ENCODE measurements at places on chromosomes 7 and 10. TPM values are rescaled to one million over a fixed set of nuclear protein-coding genes. Genes with fewer than 3 reads are reported as not detected.

- H3K27me3 ChIP-seq = no peaks in the 10 kb centered on the region
- no peak overlapping the region for H3K4me3 ChIP-seq
- no peak for DNase-seq
- no peaks in the 10 kb centered on the region for H3K36me3 ChIP-seq
Measured at GRCh38 chr7:40311307-40311706, 176.5 kb downstream of the SUGCT start.

GRCh38 chr7:108805808-108806397 is 236.2 kb downstream of the DNAJB9 start:
- no peak overlapping the region for H3K27ac ChIP-seq
- no peak overlapping the region for H3K4me3 ChIP-seq

GRCh38 chr10:112948196-112948595 is 1.9 kb upstream of the TCF7L2 start:
- H3K36me3 ChIP-seq = no peaks in the 10 kb centered on the region
- 0 out of 2 replicates have a peak overlapping the region, but pooled peaks have one; percentile 30 for H3K4me3 ChIP-seq
- peaks cover 41% of the 10 kb centered on the region for H3K4me1 ChIP-seq
- DNase-seq = no peak
- H3K27me3 ChIP-seq = no peaks in the 10 kb centered on the region

GRCh38 chr10:72276421-72277339 is 3.0 kb downstream of the DDIT4 start:
- peak; percentile 39 for DNase-seq
- no peaks in the 10 kb centered on the region for H3K27me3 ChIP-seq
- peaks cover 6% of the 10 kb centered on the region for H3K36me3 ChIP-seq
- peak overlapping the region; percentile 78 for H3K27ac ChIP-seq
- H3K4me1 ChIP-seq = peaks cover 23% of the 10 kb centered on the region
- no peak overlapping the region for H3K4me3 ChIP-seq

GRCh38 chr7:147483634-147484292 is 1106.8 kb upstream of the C7orf33 start:
- H3K27ac ChIP-seq = no peak overlapping the region
- no peak overlapping the region for H3K4me3 ChIP-seq
- no peak for DNase-seq
- H3K36me3 ChIP-seq = no peaks in the 10 kb centered on the region

DNA sequence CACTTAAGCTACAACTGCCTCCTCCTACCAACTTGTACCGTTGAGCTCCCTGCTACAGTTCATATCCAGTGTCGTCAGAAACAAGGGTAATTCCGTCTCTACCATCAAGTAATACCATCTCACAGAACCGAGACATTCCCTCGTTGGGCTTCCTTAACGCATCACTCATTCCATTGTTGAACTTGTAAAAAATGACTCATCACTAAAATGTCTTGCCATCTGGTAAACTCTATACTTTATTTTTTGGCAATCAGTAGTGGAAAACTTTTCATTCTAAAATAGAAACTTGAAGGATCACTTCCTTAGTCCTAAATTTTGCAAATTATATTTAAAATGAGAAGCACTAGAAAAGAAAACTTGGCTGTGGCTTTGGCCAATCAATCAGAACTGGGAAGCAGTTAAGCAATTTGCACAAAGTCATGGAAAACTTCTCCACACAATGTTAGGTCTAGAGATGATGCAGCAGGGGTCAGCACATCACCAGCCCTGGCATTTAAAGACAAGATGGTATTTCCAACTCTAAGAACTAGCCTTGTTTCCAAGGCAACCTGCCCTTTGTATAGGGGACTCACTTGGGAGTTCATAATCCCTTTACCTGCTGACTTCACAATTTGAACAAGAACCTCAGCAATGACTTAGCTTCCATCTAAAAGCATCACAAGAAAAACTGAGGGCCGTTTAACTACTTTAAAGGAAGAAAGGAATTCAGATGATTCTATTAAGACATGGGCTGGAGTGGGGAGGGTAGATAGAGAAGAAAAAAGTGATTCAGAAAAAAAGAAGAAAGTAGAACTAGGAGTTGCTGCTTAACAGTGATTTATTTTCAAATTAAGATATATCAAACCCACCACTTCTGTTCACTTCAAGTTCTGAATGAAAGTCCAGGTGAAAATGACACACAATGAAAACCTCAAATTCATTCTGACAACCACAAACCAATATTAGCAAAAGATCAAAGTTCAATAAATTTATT is 288.1 kb downstream of the PARD3 start:
- peak; percentile 79 for DNase-seq
- no peaks in the 10 kb centered on the region for H3K36me3 ChIP-seq
- no peaks in the 10 kb centered on the region for H3K27me3 ChIP-seq
- peaks cover 24% of the 10 kb centered on the region for H3K4me1 ChIP-seq

DNA sequence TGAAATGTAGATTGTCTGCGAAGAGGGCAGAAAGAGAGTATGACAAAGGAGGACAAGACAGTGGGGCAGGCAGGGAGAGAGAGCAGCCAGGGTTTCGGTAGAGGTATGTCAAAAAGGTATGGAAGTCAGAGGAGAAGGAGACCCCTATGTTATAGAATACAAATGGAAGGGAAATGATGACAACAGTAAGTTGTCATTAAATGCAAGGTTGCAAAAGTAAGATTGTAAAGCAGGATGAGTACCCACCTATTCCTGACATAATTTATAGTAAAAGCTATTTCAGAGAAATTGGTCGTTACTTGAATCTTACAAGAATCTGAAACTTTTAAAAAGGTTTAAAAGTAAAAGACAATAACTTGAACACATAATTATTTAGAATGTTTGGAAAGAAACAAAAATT is 126.3 kb downstream of the CFTR start:
- DNase-seq = no peak
- H3K4me1 ChIP-seq = no peaks in the 10 kb centered on the region
- H3K4me3 ChIP-seq = no peak overlapping the region
- no peaks in the 10 kb centered on the region for H3K27me3 ChIP-seq
- H3K27ac ChIP-seq = no peak overlapping the region

The C10orf105 gene
- polyA plus RNA-seq = 0.19 TPM

The PRSS37 gene
- polyA plus RNA-seq = 0.23 TPM

Data from GM23338 (cell line).